ENCODE measurements at places on chromosomes 11 and 22.
A peak's percentile ranks its signal among the peaks of the same experiment; 100 is the strongest.

DNA sequence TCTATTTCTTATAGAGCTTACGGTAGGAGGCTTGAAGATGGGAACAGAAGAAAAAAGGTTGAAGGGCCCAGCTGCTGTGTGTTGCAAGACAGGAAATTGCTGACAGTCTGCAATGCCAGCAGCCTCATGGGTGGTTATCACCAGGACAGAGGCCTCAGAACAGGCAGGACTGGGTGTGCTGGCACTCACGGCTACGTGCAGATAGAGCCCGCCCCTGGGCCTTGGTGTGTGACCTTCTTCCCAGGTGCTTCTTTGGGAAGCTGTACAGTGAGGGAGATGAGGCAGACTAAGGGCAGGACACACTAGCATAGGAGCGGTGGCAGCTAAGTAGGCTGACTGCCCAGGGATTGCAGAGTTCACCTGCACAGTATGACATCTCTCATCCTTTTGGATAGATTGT, 12.6 kb downstream of the PRAME start:
- peak; percentile 2 for DNase-seq

- no peak for DNase-seq
Observed at GRCh38 chr22:48505891-48506290, 1321.8 kb downstream of the BRD1 start.

DNA sequence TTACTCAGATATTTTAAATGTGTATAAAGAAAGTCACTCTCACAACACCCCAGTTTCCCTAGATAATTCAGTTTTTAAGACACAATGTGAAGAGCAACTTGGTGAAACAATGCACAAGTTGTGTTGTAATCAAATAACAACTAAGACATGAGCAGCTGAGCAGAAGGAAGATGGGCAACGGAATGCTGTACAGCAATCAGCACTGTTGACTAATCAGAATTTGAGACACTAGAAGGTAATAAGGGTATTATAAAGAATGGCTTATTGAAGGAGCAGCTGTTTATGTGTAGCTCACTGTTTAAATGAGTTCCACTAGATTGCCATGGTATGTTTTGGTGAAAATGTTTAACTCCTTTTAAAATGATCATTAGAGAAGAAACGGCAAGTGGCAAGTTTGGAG, 60.1 kb downstream of the SOX6 start:
- DNase-seq = no peak

GRCh38 chr11:1262172-1263006, 39.5 kb downstream of the MUC5B start:
- DNase-seq = peak; percentile 88

Measured in hematopoietic multipotent progenitor cell treated with erythropoietin and hydrocortisone succinate and interleukin-3 and kit ligand, for 8 days (in vitro differentiated cells).